ENCODE measurements at places on chromosomes 7 and 10.
A peak's percentile ranks its signal among the peaks of the same experiment; 100 is the strongest.

DNA sequence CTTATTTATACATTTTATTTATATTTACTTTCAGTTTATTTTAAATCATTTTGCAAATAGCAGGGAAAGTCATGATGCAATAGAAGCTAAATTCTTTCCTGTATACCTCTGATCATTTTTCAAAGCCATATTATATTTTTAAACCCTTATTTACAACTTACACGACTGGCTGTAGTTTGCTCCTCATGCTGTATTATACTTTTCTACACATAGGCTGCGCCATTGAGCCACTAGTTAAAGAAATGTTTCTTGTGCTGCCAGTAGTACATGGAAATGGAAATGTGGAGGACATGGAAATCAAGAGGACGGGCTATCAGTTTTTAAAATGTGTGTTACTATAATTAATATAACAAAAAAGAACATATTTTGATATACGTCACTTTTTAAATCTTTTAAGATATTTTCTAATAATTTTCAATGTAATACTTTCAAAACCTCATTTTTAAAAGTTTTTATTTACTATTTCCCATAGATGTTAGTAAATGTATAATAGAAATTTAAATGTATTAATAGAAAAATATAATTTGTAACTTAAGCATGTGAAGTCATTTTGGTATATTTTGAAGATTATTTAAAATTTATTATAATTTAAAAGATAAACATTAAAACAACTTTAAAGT, 118.5 kb downstream of the VTI1A start:
- DNase-seq = peak; percentile 46

DNA sequence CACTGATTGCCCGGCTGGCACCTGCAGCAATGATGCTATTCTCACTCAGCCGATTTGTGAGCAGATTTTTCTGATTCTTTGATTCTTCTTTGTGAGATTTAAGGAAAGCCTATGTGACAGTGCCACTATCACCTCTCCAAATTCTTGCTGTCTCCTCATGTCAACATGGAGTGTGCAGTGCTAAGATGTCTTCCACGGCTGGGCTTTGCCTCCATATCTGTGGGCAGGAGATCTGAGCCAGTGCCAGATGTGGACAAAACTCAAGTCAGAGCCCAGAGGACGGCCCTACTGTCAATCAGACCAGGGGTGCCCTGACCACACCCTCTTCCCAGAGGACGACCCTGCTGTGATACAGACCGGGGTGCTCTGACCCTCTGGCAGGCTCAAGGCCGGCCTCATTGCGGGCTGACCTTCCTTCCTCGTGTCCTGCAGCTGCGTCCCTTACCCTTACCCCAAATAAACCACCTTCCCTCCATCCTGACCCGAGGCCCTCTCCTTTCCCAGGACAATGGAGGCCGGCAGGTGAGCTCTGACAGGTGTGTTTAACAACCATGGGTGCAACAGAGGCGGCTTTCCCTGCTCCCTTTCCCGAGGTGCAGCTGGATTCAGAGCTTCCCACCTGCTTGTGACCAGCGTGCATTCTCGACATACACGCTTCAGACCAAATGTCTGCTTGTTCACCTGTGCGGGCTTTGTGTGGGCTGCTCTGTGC, 221.4 kb downstream of the ADARB2 start:
- peak; percentile 39 for DNase-seq

- DNase-seq = no peak
These were observed 35.7 kb downstream of the NAPEPLD start for GRCh38 chr7:103113164-103113563.

GRCh38 chr7:16015981-16016380, 329.5 kb upstream of the MEOX2 start:
- DNase-seq = no peak

DNA sequence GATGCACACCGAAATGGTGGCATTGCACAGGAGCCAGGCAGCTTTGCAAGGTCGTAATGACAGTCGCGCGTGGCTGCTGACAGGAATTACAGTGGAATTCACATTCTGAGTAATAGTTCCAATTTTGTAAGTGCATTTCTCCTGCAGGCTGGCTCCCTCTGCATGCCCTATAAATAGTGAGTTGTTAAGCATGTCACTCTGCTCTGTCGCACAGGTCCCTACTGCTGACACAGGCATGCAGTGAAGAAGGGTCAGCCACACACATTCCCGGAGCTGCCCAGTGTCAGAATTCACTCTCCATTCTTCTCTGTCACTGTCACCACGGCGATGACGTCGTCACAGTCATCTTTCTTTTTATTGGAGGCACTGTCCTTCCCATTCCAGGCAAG, 49.2 kb upstream of the SHH start:
- DNase-seq = no peak

DNA sequence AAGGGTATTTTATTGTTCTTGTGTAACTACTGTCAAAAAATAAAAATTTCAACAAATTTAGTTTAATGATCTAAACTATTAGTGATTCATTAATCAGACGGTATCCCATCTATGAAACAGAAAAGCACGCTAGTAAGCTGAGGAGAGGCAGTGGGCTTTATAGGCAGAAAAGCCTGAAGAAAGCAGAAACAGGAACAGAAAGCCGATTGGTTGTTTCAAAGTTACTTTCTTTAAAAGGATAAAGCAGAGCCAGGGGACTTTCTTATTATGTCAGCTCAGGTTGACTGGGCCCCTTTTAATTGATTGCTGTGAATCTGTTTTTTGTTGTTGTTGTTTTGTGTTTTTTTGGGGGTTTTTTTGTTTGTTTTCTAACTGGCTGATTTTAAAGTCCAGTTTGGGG, 105.5 kb downstream of the TES start:
- DNase-seq = no peak

DNA sequence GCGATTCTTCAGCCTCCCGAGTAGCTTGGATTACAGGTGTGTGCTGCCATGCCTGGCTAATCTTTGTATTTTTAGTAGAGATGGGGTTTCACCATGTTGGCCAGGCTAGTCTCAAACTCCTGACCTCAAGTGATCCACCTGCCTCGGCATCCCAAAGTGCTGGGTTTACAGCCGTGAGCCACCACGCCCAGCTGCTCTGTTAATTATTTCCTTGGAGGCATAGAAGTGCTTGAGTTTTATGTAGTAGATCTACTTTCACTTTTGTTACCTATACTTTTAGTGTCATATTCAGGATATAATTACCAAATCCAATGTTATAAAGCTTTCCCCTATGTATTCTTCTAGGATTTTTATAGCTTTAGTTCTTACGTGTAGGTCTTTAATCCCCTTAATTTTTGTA, 1093.0 kb downstream of the GATA3 start:
- DNase-seq = no peak

- DNase-seq = no peak
These were observed 180.5 kb downstream of the MAGI2 start for GRCh38 chr7:79272938-79273337.

GRCh38 chr10:131198843-131199242, 112.7 kb downstream of the TCERG1L start:
- DNase-seq = no peak

DNA sequence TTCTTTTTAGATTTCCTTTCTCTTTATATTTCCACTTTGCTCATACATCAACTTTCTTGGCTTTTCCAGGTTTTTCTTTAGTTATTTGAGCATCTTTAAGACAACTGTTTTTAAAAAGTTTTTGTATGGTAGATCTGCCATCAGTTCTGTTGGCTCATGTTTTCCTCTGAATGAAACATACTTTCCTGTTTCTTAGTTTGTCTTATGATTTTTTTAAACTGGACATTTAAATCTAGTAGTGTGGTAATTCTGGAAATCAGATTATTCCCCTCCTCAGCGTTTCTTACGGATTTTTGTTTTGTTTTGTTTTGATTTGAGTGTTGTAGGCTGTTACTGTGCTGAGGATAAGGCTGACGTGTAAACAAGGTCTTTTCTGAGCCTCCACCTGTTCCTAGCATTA, 33.8 kb upstream of the ITGB8 start:
- no peak for DNase-seq

DNA sequence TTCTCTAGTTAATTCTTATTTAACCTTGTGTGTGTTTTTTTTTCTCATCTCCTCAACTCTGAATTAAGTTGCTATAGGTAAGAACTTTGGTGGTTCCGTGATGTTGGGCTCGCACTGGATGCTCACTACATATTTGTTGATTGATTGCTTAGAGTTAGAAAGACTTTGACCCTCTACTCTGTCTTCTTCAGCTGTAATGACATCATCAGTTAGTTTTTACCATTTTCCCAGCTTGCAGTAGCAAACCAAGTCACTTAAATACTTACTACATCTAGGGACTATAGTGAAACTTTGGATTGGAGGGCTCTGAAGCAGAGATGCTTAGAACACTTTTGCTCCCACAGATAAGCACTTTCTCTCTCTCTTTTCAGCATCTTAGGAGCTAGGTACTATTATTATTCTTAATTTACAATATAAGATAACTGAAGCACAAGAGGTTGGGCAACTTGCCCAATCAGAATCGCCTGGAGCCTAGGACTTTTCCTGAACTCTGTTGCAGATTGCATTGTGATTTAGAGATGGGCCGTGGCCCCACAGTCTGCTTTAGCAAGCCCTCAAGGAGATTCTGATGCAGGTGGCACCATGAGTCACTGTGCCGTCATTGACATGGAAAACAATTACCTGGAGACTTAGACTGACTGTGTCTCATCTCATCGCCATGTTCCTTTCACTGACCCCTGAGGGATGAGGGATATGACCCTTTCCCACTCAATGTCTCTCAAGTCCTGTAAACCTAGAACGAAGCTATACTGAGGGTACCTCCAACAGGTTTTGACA, 471.9 kb upstream of the PODXL start:
- DNase-seq = no peak

- no peak for DNase-seq
These were observed 115.8 kb upstream of the ANLN start for GRCh38 chr7:36273836-36274235.

- DNase-seq = no peak
These were observed 292.5 kb upstream of the FZD8 start for GRCh38 chr10:35934642-35934995.

DNA sequence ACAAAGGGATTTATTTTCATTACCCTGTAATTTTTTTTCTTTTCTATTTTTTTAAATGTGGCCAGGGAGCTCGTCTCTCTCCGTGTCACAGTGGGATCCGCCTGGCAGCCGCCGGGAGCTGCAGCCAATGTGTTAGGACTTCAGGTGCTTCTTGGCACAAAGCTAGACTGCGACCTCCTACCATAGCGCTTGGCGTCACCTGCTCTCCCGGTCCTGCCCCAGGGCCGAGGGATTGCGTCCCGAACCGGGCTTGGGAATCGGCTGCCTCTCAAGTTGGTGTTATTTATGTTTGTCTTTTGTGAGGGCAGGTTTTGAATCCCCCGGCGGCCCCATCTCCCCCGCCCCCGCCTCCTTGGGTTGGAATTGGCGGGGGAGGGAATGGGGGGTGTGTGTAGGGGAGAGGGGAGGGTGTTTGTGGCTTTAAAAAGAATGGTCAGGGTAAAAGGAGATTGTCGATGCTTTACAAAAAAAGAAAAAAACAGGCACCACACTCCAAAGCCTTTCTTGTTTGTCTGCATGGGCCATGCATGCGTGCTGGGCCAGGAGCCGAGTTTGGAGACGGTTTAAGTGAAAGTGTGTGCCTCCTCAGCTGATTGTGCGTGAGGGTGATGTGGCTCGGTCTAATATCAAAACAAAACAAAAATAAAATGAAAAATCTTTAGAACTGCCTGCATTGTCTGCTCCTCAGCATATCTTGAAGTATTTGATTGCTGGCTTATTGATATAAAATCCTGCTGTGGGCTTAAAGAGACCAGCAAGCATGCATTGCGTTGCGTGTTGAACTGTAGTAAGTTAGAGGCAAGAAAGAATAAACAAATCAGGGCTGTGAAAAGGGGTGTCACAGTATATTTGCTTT, 1.2 kb downstream of the PPP1R9A start:
- peak; percentile 70 for DNase-seq

DNA sequence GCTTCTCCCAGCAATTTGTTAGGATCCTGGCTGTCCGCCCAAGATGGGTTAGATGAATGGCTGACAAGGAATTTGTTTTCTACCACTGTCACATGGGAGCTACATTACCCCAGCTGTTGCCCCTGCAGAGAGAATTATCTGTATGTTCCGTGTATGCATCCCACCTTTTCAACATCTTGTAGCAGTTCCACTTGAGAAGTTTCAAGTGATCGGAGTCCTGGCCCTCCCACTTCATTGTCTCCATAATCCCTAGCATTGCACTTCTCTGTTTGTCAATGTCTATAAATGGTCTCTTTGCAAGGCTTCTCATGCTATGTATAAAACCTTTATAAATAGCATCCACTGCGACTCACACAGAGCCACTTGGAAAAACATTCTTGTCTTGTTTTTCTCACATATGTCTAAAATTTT, 972.5 kb downstream of the CNTNAP2 start:
- no peak for DNase-seq

- DNase-seq = peak; percentile 36
These were observed 154.2 kb downstream of the ARHGAP12 start for GRCh38 chr10:31774299-31774900.

DNA sequence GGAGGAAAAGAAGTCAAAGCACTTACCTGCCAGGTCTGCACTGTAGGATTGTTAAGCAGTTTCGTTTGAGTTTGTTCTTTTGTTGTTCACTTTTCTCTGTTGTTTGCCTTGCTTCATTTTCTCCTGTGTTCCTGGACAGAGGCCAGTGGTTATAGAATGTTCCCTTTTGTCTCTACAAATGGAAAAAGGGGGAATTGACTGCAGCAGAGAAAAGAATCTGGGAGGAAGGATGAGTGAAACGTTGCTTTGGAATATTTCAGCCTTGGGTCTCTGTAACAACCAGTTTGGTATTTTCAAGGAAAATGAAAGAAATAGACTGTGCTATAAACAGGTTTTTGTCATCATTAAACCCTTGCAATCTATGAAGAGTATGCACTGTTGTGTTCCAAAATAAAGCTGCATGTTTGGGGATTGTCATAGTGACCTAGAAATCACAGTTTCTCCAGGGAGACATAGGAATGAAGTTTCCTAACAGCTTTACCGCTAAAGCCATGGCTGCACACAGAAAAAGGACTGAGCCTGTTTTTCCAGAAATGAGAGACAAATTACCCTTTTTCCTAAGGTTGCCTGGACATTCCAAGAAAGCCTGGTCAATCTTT, 60.8 kb upstream of the HABP2 start:
- no peak for DNase-seq

DNA sequence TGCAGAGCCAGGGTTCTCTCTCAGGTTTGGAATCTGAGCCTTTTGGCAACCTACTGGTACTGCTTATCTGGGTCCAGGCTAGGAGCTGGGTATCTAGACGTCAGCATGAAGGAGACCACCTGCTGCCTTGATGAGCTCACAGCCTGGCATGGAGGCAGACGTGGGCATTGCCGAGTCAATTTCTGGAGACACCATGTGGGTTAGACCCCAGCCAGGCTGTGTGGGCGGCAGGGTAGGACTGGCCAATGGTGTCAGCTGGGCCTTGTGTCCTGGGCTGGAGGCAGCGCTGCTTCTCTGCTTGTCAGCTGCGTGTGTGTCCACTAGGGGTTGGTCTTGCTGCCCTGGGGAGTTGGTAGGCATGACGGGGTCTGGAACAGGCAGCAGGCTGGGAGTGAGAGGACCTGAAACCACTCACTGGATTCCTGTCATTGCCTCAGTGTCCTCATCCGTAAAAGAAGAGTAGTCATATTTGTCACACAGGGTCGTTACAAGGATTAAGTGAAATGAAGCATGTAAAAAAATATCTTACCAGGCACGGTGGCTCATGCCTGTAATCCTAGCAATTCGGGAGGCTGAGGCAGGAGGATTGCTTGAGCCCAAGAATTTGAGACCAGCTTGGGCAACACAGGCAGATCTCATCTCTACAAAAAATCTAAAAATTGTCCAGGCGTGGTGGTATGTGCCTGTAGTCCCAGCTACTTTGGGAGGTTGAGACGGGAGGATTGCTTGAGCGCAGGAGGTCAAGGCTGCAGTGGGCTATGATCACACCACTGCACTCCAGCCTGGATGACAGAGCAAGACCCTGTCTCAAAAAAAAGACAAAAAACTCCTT, 31.7 kb upstream of the ANKRD2 start:
- peak; percentile 62 for DNase-seq

- DNase-seq = peak; percentile 56
These were observed 76.2 kb upstream of the KIF5B start for GRCh38 chr10:32132357-32132946.

All from H7 (cell line).